ENCODE measurements at places on chromosomes 6 and 20. TPM values are rescaled to one million over a fixed set of nuclear protein-coding genes. Genes with fewer than 3 reads are reported as not detected.
A peak's percentile ranks its signal among the peaks of the same experiment; 100 is the strongest.

- no peak for DNase-seq
These were observed 8.1 kb downstream of the GFOD1 start for GRCh38 chr6:13479206-13479800.

GRCh38 chr6:118826096-118826495 lies 67.9 kb upstream of the ASF1A start:
- no peak for DNase-seq

DNA sequence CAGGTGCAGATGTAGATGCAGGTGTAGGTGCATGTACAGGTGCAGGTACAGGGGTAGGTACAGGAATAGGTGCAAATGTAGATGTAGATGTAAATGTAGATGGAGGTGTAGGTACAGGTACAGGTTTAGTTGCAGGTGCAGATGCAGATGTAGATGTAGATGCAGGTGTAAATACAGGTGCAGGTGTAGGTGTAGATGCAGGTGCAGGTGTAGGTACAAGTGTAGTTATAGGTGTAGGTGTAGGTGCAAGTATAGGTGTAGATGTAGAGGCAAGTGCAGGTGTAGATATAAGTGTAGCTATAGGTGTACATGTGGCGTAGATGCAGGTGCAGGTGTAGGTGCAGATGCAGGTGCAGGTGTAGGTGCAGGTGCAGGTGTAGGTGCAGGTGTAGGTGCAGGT lies 34.2 kb upstream of the CDH4 start:
- DNase-seq = no peak

GRCh38 chr20:31673943-31674463 lies 36.3 kb downstream of the COX4I2 start:
- no peak for DNase-seq

DNA sequence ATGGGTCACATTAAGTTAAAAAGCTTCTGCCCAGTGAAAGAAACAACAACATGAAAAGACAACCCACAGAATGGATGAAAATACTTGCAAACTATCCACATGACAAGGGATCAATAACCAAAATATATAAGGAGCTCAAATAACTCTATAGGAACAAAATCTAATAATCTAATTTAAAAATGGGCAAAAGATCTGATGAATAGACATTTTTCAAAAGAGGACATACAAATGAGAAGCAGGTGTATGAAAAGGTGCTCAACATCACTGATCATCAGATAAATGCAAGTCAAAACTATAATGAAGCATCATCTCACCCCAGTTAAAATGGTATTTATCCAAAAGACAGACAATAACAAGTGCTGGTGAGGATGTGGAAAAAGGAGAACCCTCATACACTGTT lies 21.0 kb upstream of the ELMO2 start:
- DNase-seq = no peak

DNA sequence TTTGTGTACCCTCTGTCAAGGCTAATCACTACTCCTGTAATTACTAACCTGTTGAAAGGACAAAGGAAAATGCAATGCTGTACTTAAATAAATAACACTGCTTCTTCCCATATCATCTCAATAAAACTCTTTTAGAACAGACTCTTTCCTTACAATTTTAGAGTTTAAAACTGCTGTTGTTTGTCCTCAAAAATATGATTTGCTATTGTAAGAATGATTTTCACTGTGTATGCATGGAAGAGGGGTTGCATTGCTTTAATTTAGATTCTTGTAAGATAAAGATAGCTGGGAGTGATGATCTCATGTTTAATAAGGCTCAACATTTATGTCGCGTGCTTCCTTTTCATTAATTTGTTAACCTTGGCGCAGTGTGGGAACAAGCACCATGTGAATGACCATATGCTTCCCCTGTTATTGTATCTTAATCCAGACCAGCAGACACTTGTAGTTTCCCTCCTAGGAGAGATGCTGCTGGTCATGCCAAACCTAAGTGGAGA lies 89.8 kb upstream of the ATXN1 start:
- no peak for DNase-seq

DNA sequence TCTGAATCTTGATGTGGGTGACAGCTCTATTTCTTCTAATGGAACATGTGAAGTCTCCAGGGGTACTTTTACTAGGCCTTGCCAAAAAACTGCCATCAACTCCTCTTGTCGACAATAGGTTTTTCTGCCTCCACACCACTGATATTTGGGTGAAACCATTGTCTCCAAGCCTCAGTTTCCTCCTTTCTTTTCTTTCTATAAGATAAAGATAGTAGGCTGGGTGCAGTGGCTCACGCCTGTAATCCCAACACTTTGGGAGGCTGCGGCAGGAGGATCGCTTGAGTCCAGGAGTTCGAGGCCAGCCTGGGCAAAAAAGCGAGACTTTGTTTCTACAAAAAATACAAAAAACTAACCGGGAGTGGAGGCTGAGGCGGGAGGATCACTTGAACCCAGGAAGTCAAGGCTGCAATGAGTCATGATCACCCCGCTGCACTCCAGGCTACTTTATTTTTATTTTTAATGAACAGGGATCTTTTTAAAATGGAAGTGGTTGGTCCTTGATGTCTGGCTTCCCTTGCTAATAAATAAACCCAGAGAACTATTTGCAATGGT lies 159.9 kb upstream of the TNFAIP3 start:
- no peak for DNase-seq

- DNase-seq = no peak
These were observed 100.6 kb downstream of the KCNB1 start for GRCh38 chr20:49381558-49382493.

GRCh38 chr20:17179840-17180239 lies 47.0 kb upstream of the PCSK2 start:
- DNase-seq = no peak

DNA sequence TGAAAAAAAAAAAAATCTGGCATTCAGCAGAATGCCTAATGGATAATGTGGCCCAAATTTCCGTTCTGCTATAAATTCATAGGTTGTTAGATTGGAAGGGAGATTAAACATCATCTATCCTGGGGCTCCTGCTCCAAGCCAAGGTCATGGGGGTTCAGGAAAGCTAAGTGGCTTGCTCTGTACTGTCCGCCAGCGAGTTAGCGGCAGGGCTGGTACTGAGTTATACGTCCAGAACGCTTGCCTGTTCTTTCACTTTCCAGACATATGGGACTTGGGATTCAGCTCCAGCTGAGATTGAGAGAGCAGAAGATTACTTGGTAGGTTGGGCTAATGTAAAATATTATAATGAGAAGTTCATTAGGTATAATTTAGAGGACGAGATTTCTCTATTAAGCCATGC lies 858 bp downstream of the RWDD1 start:
- no peak for DNase-seq

GRCh38 chr6:21382821-21383449 lies 210.6 kb upstream of the SOX4 start:
- no peak for DNase-seq

GRCh38 chr6:156395276-156395675 lies 381.9 kb upstream of the ARID1B start:
- no peak for DNase-seq

DNA sequence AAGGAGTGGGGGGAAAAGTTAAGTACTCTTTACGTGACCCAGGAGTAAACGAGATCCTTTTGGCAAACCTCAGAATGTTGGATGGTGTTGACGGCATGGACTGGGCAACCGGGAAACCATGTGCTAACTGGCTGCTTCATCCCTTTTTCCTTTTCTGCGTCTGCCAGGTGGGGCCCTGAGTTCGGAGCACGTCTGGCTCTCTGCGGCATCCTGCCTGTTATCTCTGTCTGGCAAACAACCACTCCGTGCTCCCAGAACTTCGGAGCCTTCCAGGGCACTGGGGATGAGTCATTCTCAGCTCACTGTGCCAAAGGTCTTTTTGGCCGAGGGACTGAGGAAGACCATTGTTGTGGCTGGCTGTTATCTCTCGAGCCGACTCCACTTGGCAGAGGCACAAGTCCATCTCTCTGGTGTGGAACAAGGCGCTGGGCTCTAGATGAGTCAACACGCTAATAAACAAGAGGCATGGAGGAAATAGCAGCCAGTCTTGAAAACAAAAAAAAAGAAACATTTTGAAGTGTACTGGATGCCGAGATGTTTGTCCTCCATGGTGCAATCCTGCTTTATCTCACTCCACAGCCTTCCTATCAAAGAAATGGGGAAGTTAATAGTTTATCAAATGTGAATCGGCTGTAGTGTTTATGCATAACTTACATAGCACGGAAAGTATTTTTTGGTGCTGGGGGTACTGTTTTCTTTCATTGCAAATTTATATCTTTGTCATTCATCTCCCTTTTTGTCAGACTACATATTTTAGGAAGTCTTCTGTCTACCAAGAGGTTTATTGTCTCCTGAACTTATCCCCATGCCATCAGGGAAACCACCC lies 64.6 kb upstream of the TXNDC5 start:
- no peak for DNase-seq

GRCh38 chr20:58829531-58829941 lies 21.2 kb downstream of the GNAS-AS1 start:
- no peak for DNase-seq

DNA sequence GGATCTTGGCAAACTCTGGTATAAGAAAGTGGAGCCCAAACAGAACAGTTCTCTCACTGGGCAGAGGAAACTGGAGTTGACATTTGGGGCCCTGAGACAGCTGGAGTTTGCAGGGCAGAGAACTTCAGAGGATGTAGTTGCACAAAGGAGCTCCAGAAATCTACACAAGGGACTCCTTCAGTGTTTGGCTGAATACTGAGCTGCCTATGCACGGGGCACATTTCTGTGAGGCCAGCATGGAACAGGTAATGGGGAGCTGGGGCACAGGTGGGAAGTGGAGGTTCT lies 169.3 kb downstream of the ANKRD60 start:
- DNase-seq = no peak

DNA sequence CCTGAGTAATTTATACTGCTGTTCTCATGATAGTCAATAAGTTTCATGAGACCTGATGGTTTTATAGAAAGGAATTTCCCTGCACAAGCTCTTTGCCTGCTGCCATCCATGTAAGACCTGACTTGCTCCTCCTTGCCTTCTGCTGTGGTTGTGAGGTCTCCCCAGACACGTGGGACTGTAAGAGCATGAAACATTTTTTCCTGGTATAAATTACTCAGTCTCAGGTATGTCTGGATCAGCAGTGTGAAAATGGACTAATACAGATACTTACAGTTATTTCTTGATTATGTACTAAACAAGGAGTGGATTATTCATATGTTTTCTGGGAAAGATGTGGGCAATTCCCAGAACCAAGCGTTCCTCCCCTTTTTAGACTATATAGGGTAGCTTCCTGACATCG lies 1.9 kb upstream of the TRIM38 start:
- peak; percentile 65 for DNase-seq

- DNase-seq = no peak
These were observed 134.1 kb downstream of the QKI start for GRCh38 chr6:163548624-163549023.

GRCh38 chr20:41499961-41500725 lies 118.0 kb downstream of the CHD6 start:
- no peak for DNase-seq

DNA sequence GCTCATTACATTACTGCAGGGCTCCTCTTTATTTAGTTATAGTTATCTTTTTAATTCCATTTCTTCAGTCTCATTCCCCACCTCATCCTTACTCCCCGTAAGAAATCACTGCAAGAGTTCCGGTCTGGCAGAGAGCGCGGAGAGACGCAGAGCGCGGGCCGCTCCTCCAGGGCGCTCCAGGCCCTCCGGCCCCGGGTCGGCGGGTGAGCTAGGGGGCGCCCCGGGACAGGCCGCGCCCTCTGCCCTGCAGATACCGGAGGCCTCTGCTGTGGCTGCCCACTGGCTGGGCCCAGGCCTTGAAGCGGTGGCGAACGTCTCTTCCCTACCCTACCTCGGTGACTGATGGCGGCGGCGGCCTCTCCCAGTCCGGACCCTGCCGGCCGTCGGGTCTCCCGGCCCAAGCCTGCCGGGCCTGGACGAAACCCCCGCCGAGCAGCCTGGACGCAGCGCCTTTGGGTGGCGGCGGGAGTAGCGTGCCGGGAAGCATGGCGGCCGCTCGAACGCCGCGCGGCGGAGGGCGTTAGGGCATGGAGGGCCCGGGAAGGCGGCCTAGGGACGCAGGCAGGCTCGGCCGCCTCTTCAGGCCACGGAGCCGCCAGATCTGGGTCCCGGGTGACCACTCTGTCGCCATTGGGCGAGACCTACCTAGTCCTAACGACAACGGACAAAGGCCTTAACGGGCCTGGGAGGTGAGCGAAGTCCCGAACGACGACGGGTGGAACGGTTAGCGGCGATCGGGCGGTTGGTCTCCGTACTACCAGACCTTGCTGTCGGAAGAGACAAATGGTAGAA lies 16.4 kb upstream of the HMGN4 start:
- DNase-seq = peak; percentile 86

DNA sequence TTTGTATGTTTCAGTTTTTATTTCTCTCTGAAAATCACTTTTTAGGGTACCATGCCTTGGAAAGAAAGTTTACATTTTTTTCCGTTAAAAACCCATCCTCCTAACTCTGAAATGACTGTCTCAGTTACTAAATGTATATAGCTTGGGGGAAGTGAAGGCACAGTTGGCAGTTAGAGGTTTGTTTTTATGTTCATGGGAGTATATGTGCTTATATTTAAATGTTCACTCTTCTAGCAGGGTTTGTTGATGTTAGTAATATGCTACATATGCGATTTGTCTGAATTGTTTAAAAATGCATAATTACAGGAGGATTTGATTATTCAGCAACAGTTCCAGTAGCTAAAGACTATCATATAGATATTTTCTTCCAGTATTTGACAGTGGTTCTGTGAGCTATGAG lies 31.1 kb downstream of the CDKAL1 start:
- no peak for DNase-seq

DNA sequence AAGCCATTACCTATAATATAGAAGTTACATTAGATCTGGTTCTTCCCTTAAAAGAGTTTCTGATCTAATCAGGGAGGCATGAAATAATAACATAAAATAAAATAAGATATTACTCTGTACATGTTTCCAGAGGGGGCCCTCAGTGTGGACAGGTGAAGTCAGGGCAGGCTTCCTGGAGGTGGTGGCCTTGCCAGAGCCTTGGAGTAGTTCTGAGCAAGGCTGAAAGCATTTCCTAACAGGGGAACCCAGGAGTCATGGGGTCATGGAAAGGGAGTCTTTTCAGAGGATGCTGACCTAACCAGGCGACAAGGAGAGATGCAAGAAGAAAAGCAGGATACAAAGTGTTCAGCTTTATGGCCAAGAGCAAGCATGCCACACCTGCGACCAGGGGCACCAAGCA lies 471.3 kb upstream of the AGPAT4 start:
- DNase-seq = no peak

AKAP7 gene
- total RNA-seq = 6.3 TPM

C6orf132 gene
- 0.20 TPM for total RNA-seq

ME1 gene
- not detected for total RNA-seq

TNFRSF21 gene
- total RNA-seq = 2.0 TPM

RGS17 gene
- not detected for total RNA-seq

PTCHD4 gene
- not detected for total RNA-seq

SPATA2 gene
- 7.2 TPM for total RNA-seq

MYL9 gene
- total RNA-seq = 0.95 TPM

MYMX gene
- not detected for total RNA-seq

DEFB110 gene
- not detected for total RNA-seq

C6orf120 gene
- total RNA-seq = 13.9 TPM

TNFRSF6B gene
- total RNA-seq = not detected

GRM4 gene
- 0.12 TPM for total RNA-seq

TMEM170B gene
- 0.39 TPM for total RNA-seq

Measured in activated naive CD4-positive, alpha-beta T cell treated with anti-CD3 and anti-CD28 coated beads, Interleukin-2, amount 50 U/mL, for 72 hours (primary cell).